Stimulated activated CD4-positive, alpha-beta T cell treated with anti-CD3 and anti-CD28 coated beads, Interleukin-15, amount 100 ng/mL, for 1 hour (primary cell): ENCODE measurements at places on chromosomes 2 and 18.

- DNase-seq: no peak
These were observed 59.9 kb downstream of the INPP4A start for GRCh38 chr2:98504381-98505109.

GRCh38 chr2:28390746-28391563, 1.7 kb upstream of the FOSL2 start:
- DNase-seq: no peak

DNA sequence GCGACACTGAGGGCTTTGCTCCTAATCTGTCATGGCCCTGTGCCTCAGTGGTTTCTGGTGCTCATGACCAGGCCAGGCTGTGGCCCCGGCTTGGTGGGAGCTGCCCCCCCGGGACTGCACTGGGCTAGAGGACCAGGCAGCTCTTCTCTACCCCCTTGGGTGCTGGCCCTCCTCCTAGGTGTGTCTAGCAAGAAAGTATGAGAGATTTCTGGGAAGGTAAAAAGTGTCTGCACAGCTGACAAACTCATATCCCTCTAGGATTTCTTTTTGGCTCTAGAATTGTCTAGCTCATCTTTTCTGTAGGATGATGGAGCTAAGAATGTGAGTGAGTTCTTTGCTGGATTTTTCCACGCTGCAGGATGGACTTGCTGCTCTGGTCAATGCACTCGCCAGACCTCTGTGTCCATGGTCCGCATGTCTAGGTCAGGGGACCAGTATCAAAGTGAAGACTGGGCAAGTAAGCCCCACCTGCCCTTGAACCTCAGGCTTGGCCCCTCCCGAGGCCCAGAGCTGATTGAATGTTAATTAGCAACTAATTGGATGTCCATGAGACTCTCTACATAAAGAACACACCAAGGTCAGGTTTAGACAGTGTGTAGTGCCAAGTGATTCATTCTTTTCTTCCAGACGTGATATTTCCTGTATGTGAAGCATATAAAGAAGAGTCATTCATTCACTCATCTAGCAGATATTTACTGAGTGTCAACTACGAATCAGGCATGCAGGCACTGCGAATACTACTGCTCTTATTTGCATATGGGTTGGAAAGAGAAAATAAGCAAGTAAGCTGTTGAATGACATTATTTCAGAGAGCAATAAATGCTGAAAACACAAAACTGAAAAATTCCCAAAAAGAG, 15.6 kb upstream of the PSD4 start:
- no peak for DNase-seq

DNA sequence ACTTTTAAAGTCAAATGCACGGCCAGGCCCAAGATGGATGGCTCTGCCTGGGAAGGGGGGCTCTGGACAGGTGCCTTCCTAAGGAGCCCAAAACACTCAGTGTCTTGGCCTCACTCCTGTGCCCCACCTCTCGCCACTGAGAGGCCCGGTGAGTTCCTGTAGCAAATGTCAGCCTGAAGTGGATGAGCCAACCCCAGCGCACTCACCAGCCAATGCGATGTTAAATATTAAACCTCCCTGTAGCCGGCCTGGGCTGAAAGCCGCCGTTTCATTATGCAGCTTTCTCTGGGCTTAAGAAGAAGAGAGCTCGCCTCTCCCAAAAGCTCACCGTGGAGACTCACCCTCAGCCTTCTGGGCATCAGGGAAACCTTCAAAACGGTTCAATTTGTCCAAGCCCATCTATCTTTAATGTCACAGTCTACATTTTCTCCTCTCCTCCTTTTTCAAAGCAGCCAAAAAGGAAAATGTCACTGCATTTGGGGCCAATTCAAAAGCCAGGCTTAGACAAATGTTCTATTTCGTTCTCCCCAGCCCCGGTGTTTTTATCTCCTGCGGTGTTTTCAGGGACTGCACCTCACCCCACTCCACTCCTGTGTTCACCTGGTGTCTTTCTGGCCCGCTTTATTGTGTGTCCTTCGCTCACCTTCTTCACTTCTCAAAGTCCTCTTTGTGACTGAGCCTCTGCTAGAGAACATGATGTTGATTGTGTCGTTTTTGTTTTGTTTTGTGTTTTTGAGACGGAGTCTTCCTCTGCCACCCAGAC, 124.0 kb downstream of the NRP2 start:
- DNase-seq: no peak

GRCh38 chr18:53458268-53458667, 766.2 kb downstream of the MBD2 start:
- DNase-seq: no peak

- DNase-seq: no peak
These were observed 308.5 kb upstream of the TFPI start for GRCh38 chr2:187862715-187863114.

DNA sequence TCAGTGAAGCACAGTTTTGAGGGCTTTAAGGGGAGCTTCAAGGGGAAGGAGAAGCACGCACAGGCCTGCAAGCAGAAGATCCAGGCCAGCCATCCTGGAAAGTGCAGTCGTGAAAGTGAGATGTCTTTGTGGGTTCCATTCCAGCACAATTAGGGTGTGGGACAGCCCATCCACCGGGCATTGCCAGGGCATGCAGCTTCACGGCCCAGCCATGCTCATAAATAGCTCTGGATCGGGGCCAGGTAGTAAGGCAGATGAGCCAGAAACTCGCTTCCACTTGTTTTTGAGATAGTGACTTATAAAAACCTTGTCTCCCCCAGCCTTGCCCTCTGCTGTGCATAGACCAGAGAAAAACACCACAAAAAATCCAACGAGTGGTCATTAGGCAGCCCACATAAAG, 21.0 kb downstream of the KDSR start:
- DNase-seq: no peak

DNA sequence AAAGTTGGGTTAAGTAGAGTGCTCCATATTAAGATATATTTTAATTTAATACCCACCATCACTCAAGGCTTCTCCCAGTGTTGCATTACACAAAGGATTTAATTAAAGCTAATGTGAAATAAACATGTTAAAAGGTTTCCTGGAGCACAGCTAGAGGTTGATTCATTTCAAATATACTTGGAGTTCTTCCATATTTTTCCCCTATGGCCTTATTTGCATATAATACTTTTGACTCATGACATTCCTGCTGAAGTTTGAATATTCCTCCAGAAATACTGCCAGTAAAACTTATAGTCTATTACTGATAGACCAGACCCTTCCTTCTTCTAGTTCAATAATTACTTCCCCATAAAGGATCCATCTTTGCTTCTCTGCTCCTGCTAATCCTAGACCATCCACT, 227.5 kb downstream of the GULP1 start:
- DNase-seq: no peak

GRCh38 chr2:218223046-218223445, 6.1 kb downstream of the ARPC2 start:
- DNase-seq: no peak

GRCh38 chr2:54360055-54360792, 95.9 kb upstream of the SPTBN1 start:
- no peak for DNase-seq

DNA sequence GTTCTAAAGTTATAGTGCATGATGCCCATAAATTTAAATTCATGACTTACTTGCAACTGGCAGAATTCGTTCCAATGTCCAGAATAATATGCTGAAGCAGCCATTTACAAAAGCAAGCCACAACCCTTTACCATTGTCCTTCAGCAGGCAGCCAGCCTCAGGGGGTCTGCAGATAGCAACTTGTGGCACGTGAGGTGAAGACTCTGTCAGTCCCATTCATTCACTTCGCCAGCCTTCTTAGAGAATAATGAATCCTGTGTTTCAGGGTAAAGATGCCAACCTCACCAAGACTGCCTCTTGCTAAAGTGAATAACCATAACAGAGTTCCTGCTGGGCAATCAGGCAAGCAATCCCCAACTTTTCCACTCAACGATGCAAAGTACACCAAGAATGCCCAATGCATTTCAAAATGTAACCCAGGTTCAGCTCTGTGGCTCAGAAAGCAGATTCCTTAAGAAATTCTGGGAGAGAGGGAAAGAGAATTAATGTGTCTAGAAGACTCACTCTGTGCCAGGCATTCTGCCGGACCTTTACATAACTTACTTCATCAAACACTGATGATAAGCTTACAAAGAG, 315.4 kb downstream of the NCKAP5 start:
- no peak for DNase-seq

DNA sequence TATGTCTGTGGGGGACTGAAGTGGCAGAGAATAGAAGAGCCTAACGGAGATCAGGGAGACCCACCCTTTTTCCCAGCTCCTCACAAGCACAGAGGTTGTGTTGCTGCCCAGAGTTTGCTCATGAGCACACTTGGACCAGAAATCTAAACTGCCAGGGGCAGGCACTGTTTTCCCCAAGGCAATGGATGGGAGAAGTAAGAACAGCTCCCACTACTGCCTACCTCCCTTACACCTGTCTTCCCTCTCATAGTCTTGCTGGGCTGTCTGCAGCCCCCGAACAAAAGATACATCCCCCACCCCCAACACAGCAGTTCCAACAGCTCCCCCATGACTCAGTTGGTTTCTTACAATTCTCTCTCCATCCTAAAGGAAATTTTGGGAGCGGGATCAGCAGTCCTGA, 48.1 kb upstream of the CD226 start:
- DNase-seq: no peak

DNA sequence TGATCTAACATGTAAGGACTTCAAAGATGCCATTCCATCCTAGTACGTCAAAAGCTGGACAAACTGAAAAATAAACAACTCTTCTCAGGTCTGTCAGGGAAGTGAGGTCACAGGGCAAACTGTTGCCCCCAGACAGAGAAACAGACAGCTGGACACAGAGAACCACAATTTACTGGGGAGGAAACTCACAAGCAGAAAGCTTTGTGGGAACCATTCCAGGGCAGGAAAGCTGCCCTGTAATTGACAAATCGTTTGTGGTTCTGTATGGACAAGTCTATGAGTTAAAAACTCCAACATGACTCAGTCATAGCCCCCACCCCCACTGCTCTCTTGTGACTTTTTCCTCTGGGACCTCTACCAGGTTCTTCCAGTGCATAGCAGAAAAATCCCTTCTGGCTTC, 28.4 kb downstream of the MCEE start:
- DNase-seq: no peak

DNA sequence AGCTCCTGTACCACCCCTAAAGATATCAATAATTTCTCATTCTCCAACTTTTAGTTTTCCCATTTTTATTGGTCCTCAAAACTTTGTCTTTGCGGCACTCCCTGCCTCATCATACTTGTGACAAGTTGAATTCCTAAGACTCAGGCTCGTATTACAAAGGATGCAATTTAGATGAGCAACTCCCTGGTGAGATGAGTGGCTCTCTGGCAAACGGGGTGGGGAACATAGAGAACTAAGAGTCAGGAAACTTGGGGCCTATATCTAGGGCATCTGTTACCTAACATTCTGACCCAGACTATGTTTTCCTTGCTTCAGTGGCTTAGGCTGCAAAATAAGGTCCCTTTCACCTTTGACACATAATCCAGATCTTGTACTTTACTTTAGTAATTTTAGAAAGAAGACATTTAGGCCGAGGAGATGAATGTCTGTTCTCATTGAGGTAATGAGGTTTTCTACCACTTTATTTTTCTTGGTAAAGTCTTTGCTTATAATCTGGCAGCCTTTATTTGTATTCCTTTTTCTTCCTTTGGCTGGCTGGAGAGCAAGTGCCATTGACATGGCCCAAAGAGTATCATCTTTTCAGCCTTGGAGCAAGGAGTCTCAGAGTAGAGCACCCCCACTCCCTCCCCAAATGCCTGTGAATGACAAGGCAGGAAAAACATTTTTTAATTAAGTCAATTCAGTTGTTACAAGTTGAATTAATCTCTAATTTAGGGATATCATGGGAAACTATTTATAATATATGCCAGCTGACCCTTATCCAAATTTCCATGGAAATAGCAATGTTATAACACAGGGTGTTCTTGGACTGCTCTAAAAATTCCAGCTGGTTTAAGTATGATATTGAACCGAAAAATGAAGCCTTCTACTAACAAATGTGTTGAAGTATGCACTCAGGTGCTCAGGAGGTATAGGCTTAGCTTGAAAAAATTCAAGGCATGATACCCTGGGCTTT, 15.2 kb downstream of the TSPYL6 start:
- DNase-seq: no peak

GRCh38 chr2:45008296-45009129, 739 bp downstream of the SIX2 start:
- DNase-seq: no peak

- no peak for DNase-seq
These were observed 46.7 kb upstream of the ST6GAL2 start for GRCh38 chr2:106932644-106933043.

DNA sequence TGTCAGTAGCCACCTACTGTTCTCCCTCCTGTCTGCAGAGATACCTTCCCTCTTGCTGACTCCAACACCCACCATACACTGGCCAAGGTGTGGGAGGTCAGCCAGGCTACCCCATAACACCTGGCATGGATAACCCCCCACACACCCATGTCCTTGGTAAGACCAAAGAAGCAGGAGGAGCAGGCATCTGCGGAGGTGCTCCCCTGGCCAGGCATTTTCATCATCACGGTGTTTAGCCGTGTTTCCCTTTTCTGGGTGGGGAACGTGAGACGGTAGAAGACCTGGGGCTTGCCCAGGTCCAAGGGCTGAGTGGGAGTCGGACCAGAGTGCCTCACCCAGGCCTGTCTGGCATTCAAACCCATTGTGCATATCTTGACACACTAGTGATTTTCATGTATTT, 150.3 kb downstream of the SMAD7 start:
- DNase-seq: no peak

- DNase-seq: no peak
These were observed 104.2 kb downstream of the PDCL3 start for GRCh38 chr2:100666996-100667395.

DNA sequence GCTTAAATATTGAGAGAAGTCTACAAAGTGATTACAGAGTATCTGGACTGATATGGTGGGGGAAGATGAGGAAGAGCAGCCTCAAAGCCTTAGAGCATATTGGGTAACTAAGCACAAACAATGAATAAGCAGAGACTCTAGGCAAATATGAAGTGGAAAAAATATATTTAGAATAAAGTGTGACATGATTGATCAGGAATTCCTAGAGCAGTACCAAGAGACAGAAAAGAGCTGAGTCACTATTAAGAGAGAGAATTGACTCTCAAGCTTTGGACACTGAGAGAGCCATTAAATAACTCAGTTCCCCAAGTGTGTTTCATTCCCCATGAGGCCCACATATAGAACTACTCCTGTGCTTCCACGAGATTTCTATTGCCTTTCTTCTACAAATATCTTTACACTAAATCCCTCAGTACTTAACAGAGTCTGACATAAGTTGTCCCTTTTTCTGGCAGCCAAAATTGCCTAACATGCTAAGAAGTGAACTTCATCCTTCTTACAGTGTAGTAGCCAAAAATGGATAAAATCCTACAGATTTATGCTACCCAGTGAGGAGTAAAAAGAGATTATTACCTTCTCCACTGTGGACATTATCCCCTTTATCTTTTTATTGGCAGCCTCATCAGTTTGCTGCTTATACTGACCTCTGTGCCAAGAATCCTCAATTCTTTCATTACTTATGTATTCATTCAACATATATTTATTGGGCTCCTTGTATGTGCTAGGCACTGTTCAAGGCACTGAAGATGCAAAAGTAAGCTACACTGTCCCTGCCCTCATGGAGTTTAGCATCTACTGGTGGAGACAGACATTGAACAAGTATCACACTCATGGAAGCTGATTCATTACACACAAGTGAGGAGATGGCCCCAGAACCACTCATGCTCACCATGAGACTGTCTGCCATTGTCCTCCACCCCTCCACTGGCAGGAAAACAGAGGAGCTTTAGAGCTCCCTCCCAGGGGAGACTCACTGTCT, 45.4 kb downstream of the SLC40A1 start:
- DNase-seq: no peak
